ENCODE measurements at places on chromosomes 5 and 9.

DNA sequence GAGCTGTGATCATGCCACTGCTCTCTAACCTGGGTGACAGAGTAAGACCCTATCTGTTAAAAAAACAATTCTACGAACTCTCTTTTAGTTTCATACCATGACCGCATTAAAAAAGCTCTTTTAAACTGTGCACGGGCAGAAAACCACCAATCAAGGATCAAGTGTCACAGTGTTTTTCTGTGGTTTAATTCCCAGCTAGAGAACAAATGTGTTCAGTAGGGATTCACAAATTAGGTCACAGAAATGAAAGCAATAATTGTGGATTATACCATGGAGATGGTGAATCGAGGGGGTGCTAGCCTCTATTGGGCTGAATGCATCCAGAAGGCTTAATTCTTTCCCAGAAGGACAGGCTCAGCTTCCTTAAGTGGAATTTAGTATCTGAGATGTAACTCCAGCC lies 79.1 kb downstream of the ATG10 start:
- no peak for DNase-seq

DNA sequence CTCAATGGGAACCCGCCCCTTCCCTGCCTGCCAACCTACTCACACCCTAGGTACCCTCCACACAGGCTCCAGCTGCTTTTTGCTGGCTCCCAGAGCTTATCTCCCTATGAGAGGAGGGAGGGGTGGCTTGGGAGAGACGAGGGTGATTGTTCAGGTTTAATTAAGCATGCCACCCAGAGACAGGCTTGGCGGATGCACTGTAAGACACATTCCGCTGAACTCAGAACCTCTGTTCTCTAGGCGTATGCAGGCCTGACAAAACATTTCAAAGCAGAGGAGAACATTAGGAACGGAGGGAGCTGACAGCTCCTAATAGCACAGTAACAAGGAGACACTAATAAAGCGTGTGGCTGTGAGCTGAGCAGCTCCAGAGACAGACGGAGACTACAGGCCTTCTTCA lies 80.1 kb downstream of the TRIM32 start:
- DNase-seq: no peak

- DNase-seq: no peak
Observed at GRCh38 chr5:39503155-39503554, 78.4 kb upstream of the DAB2 start.

DNA sequence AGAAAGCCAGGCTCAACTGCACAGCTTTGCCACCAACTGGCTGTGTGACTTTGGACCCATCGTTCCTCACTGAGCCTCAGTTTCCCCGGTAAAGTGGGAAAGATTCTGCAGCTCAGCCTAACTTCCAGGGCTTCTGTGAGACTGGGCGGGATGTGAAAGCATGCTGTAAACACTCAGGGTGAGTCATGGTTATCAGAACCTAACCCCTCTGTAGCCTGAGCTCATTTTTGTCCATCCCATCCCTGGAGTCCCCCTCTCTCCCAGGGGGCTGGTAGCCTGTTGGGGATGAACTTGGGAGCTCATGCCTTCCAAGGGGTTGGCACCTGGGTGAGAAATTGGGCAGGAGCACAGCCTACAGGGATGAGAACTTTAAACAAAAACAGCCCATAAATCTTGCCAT lies 2.3 kb downstream of the CCDC69 start:
- DNase-seq: no peak

GRCh38 chr5:88680253-88681132 lies 202.5 kb downstream of the MEF2C start:
- DNase-seq: peak; percentile 77

GRCh38 chr5:58394339-58394738 lies 65.5 kb downstream of the PLK2 start:
- DNase-seq: no peak

- DNase-seq: no peak
Observed at GRCh38 chr9:87004016-87004415, 56.7 kb upstream of the GAS1 start.

GRCh38 chr5:65482296-65482735 lies 596 bp upstream of the ADAMTS6 start:
- no peak for DNase-seq

GRCh38 chr5:159342840-159343239 lies 12.6 kb upstream of the IL12B start:
- DNase-seq: no peak

- no peak for DNase-seq
Observed at GRCh38 chr5:36366883-36367282, 65.2 kb upstream of the RANBP3L start.

DNA sequence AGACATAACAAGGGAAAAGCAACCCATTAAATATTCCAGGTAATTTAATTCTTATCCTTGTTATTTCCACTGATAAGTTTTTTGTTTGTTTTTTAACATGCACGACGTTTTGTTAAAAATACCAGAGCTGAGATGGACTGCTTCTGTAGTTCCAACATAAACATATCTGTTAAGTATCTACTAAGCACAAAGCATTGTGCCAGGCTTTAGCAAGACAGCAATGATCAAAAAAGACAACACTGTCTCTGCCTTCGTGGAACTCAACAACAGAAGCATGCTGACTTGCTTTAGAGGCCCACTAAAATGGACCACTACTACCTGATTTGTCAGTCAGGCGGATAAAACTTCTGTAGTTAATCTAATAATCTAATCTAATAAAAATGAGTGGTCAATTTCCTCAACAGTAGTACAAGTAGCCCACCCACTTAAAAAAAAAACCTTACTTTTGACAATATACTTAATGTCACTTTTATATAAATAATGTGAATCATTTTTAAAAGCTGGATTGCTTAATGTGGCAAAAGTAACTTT lies 3.1 kb downstream of the RAB14 start:
- DNase-seq: no peak

DNA sequence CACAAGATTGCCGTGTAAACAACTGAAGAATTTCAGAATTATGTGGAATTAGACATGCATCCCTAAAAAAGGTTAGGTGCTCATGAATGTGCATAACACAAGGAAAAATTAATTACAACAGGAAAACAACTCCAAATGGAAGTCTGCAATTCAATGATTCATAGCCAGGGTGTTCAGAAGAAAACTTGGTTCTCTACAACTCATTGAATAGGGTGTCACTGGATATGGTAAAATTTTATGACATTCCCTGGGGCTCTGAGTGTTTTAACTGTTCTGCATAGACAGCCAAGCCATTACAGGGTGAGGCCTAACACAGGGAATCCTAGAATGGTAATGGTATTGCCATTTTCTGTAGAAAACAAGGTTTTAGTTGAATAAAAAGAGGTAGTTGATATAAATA lies 24.4 kb upstream of the ZSWIM6 start:
- DNase-seq: no peak

DNA sequence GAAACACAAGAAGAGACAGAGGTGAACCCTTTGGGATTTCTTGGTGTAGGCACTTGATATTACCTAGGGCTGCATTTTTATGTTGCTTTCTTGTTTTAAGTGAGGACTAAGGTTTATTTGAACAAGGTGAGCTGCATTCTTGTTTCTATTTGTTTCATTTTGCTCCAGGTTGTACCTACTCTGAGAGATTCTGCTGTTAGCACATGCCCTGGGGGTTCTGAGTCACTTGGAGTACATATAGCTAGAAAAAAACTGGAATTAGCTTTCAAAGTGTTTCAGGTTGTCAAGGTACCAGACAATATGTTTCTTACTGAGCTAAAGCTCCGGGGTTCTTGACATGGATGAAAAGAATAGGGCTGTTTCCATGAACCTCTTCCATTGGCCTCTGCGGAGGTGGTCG lies 299.4 kb downstream of the ICE1 start:
- no peak for DNase-seq

DNA sequence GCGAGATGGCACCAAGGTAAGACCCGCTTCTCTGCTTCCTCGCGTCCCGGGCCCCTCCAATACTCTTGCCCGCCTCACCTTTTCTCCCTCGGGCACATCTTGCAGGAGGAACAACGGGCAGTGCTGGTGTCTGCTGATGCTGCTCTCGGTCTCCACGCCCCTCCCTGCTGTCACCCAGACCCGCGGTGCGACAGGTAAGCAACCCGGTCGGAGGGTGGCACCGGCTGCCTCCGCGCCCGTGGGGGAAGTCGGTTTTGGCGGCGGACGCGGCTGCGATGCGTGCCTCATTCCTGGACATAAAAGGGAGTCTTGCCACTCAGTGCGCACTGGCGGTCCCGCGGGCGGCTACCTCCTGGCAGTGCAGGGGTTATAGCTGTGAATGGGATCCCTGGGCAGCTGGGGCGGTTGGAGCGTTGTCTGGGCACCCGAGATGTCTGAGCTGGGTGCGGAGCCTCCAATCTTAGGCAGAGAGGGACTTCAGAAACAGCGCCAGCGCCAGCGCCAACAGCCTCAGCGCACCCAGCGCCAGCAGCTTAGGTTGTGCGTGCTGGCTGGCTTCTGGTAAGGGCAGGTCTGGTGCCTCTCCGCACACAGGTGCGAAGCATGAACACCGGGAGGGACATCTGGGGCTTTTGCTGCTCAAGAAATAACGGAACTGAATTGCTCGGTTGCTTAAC lies 488 bp downstream of the COL15A1 start:
- no peak for DNase-seq

DNA sequence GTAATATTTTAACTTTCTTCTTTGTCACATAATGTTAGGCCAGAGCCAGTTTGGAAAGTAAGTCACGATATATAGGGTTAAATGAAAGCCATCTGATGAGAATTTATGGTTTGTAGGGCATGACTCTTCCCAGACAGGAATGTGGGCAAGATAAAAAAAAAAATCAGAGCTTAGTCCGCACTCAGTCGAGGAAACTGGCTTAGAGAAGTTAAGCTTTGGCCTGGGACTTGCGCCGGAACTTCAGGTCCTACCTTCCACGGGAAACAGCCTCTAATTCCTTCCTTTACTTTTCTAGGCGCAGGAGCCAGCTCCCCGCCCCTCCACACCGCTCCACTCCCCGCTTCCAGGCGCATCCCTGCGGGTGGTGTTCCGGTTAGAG lies 475 bp downstream of the DDX31 start:
- no peak for DNase-seq

- no peak for DNase-seq
Observed at GRCh38 chr9:94648185-94648584, 8.9 kb upstream of the FBP1 start.

DNA sequence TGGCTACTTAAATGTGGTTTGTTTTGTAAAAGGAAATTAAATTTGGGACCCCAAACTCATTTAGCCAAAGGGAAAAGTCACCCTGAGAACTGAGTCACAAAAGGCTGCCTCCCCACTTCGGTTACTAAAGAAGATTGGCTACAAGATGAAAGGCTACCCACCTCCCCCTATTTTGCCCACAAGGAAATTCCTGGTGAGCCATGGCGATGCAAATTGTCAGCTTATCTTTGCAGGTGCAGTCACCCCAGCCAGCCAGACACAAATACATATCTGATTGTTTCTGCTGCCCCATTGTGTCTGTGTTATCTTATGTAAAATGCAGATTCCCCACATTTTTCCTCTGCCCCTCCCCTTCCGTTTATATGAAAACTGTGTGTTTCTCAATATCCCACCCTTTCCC lies 8.9 kb downstream of the PAEP start:
- DNase-seq: no peak

- no peak for DNase-seq
Observed at GRCh38 chr9:68894502-68894901, 119.4 kb downstream of the PRKACG start.

DNA sequence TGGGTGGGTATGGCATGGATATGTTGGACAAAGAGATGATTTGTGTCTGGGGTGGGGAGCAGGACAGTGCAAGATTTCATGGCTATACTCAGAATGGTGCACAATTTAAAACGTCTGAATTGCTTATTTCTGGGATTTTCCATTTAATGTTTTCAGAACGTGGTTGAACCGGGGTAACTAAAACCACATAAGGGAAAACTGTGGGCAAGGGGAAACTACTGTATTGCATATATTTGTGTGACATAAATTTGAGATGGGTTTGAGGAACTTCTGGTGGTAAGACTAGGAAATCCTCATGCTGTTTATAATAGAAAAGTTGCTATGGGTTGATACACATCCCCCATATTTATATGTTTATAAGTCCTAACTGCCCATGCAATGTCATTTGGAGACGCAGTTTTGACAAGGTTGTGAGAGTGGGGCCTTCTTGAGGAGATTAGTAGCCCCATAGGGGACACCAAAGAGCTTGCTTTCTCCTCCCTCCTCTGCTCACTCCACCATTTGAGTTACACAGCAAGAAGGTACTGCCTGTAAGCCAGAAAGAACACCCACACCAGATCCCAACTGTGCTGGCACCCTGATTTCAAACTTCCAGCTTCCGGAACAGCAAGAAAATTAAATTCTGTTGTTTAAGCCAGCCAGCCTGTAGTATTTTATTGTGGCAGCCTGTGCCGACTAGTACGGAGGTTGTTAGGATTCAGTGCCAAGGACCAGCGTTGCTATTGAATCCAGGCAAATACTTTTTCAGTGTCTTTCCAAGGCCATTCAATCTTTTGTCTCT lies 2118.9 kb downstream of the MAT2B start:
- DNase-seq: no peak

DNA sequence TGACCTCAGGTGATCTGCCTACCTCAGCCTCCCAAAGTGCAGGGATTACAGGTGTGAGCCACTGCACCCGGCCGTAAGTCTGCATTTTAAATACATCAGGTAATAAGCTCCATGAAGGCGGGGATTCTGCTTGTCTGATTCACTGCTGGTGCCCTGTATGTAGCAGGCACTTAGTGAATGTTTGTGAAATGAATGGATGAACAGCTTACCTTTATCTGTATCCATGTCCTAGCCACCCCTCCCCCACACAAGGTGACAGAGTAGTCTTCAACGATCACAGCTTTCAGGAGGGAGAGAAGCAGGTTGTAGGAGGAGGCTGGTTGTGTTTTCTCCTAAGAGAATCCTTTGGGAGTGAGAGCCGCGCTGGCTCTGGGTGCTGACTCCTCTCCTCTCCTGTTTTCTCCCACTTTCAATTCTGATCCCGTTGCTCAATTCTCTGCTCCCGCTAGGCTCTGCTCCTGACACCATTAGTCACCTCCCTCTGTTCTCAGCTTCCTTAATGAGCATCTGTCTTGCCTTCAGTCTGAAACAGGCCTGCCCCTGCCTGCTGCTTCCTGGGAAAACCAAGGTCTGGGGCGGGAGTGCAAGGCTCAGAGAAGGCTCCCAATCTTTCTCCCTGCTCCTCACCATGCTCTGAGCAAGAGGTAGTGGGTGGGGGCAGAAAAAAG lies 88.8 kb upstream of the CTNNA1 start:
- no peak for DNase-seq

GRCh38 chr5:130692770-130693169 lies 472.3 kb downstream of the HINT1 start:
- no peak for DNase-seq

DNA sequence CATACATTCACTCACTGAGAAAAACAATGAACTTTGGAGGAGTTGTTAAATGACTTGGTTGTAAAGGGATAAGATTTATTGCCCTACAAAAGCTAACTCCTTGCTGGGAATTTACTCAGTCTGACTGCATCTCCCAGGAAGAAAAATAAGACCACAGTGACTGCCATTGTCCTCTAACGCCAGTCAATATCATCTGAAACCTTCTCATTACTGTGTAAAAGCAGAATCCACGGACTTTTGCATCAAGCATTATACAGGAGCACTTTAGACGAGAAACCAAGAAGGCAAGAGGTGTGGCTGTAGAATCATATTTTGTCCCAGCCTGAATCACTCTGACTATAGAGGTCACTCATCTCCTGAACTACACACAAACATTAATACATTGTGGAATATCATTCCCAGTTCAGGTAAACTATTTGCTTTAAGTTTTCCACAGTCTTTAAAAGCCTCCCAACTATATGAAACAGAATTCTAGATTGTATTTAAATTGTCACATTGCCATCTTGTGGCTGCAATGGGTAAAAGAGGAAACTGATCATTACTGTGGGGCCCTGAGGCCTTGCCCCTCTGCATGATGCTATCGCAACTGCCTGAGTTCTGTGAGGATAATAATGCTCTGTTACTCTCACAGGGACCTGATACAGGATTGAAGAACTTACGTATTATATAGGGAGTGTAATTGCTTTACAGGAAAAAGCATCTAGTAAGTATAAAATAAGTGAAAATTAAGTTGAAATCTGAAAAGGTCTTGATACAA lies 142.9 kb downstream of the SLCO4C1 start:
- no peak for DNase-seq
